GM13976 (cell line): ENCODE measurements at places on chromosomes 1 and 21.
A peak's percentile ranks its signal among the peaks of the same experiment; 100 is the strongest.

GRCh38 chr1:9121496-9122409 is 7.1 kb downstream of the GPR157 start:
- DNase-seq, result peak; percentile 80

DNA sequence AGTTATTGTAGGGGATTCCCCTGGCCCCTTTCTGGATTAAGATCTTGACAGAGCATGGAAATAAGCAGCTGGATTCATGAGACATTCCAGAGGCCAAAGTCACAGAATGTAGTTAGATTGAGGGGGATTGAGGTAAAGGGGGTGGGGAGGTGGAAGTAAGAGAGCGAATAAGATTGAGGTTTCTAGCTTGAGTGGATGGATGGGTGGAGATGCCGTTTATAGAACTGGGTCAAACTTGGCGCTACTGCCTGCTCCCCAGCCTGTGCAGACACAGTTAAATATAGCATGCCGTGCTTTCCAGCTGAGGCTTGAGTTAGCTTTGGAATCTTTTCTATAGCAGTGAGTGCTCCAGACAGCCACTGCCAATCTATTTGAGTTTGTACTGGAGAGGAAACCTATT is 85.7 kb downstream of the DYRK1A start:
- DNase-seq, result no peak

DNA sequence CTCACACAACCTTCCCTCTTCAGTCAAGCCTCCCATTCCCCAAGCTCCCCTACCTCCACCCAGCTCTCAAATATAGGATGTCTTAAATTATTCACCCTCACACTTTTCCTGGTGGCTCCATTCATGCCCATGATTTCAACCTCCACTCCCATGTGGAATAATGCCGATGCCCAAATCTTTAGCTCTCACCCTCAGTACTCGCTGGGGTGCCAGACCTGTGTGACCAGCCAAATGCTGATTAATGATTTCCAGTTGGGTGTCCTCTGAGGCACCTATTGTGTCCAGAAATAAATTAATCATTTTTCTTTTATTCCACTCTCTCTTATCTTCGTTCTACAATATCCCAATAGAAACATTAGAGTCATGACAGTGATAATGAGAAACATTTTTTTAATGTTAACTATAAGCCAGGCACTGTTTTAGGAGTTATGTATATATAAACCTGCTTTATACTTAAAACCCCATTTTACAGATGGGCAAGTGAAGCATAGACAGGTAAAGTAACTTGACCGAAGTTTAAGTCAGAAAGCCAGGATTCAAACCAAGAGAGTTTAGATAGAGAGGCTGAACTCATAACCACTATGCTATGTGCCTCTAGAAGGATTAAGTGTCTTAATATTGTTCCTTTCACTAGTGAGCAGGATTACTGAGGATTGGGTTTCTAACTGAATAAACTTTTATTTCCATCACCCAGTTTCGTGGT is 209.7 kb downstream of the DUSP10 start:
- DNase-seq, result no peak

- peak; percentile 9 for DNase-seq
Observed at GRCh38 chr1:179447489-179447888, 81.7 kb downstream of the AXDND1 start.

DNA sequence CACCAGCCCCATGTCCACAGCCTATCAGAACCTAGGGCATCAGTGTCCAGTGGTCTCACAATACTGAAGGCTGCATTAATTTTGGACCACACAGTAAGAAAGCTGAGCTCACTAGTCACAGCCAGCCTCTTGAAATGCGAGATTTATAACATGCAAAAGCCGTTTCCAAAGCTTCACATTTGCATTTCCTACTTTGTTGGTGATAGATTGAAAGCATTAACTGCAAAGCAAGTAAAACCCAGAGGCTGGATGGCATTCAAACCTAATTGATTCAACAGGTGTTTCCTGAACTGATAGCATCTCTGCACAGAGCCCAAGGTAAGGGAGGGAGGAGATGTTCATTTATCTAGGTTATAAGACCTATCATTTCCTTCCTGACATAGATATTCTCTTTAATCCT is 410.1 kb downstream of the OMA1 start:
- no peak for DNase-seq

DNA sequence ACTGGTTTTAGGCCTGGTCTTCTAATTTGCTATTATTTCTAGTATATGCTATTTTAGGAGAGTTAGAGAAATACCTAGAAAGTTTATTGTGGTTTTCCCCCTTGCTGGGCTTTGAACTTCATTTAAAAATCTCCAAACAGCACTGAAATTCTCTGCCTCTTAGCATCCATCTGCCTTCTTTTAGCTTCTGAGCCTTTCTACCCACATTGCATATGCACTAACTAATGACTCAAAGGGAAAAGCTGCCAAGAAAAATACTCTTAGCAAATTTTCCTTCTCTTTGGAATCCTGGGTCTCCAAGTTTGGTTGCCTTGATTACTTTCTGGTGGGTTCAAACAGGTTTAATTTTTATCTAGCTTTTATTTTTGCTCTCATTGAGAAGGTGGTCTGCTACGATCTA is 408.4 kb upstream of the PTBP2 start:
- no peak for DNase-seq

GRCh38 chr1:50156241-50157010 is 47.7 kb downstream of the ELAVL4 start:
- no peak for DNase-seq

- DNase-seq, result no peak
Observed at GRCh38 chr1:12715896-12716437, at the start of gene AADACL3. Gene AADACL3, plus strand, starts transcription at chr1:12716110. Its CDS starts 67 bp downstream, at chr1:12716177.

- DNase-seq, result no peak
Observed at GRCh38 chr1:220761688-220762427, 13.7 kb downstream of the MTARC2 start.

- no peak for DNase-seq
Observed at GRCh38 chr21:45472445-45473365, 67.7 kb downstream of the COL18A1 start.
